ENCODE measurements at places on chromosomes 6 and 20.

DNA sequence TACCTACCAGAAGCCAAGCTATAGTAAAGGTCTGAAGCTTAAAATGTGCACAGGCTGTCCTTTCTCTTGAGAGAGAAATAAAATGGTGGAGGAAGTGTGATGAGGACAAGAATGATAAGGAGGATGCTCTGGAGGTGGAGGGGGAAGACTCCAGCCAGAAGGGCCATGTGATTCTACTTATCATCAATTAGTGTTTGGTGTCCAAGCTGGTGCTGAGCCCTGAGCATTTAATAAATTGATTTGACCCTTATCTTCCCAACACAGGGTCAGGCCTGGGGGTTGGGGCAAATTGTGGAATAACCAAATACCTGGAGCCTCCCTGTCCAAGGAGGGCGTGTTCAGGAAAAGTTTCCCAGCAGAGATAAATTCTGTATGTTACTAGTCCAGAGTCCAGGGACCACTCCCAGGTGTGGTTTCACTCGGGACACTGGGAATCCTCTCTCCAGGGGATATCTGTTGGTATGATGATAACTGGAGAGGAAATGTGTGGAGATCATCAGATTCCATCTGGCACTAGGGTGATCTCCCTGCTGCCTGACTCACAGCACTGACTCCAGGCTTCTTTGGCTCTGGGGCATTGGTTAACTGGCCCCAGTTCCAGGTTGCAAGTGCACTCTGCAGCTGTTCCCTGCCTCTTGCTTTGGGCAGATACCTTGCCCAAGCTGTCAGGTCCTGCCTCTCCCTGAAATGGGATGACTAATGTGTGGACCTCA is 3.8 kb upstream of the MYBL2 start:
- DNase-seq: no peak

DNA sequence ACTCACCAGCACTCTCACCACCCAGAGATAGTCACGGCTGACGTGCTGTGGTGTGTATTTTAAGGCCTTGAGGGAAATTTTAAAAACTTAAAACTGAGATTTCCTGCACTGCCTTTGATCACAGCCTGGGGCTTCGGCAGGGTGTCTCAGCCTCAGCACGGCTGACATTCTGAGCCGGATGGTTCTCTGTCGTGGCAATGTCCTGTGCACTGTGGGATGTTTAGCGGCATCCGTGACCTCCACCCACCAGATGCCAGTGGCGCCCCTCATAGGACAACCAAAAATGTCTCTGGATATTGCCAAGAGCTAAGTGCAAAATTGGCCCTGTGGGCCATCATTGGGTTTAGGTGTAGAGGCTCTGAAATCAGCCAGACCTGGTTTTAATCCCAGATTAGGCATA is 142.2 kb upstream of the KCNG1 start:
- no peak for DNase-seq

DNA sequence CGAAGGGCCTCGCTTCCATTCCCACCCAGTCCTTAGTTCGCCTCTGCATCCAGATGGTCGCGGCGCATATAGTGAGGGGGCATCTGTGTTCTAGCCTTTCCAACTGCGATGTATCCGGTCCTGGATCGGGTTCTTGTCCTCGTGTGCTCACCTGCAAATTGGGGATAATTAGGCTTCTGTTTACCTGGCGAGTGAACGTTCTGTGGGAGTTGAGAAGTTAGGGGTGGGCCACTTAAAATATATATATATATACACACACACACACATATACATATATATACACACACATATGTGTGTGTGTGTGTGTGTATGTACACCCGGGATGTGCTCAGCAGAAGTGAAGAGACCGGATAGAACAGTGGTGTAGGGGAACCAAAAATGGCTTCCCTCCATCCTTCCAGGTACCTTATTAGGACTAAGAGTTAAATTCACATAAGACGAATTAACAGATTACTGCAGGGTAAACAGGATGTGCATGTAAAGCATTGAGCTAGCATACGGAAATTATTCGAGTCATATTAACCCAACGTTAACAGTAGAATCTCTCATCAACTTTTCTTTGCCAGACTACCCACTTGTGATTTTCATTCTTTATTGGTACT is 537 bp downstream of the CSTF1 start:
- DNase-seq: no peak

DNA sequence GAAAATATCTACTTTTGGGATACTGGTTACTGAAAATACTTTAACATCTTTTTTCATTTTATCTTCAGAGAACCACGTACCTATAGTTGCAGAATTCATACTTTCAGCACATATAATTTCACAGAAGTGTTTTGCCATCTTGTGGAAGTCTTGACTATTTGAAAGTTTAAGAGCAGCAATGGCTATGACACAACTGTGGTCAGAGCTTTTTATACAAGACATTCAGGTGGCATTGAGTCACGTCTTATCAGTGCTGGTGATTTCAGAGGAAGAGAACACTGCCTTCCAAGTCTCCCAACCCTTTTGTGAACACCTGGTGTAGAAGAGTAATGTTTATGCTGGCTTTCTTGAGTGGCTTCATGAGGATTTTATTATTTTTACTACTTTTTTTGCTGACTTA is 171.6 kb downstream of the ARID1B start:
- DNase-seq: no peak

GRCh38 chr20:53162251-53162835 is 190.2 kb downstream of the TSHZ2 start:
- no peak for DNase-seq

- DNase-seq: no peak
These were observed 89.4 kb upstream of the ATXN1 start for GRCh38 chr6:16850681-16851026.

GRCh38 chr6:83055366-83055964 is 10.2 kb downstream of the UBE3D start:
- no peak for DNase-seq

DNA sequence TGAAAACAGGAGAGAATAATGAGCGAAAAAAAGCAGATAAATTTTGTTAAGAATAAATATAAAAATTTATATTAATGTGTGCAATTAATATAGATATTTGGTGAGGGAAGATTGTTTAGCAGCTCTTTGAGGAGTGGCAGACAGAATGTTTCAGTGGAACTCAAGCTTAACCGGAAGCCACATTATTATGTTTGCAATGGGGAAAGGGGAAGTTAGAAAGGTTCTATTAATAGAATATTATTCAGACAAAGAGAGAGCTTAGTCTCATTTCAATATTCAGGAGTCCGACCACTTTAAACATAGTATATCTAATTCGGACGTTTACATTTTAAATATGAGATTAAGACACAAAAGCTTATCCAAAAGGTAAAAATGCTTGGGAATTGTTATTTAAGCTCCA is 81.6 kb upstream of the KHDRBS2 start:
- no peak for DNase-seq

GRCh38 chr6:48243071-48243470 is 132.1 kb upstream of the PTCHD4 start:
- no peak for DNase-seq

DNA sequence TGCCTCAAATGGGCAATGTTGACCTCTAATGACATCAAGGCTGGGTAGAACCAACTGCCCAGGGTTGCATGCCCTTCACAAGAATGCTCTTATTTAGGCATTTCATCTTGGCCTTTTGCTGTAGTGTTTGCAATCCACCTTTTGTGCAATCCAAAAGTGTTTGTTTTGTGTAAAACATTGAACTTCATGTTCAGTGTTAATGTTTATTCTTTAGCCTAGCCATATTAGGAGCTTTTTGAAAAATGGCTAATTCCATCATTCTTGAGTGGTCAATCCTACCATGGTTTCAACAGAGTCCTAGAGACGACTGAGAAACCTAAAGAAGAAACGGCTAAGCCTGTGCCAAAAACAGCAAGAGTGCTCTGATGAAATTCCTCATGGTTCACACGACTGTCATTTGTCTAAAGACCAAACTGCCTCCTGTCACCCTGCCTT is 279.6 kb upstream of the PRDM1 start:
- DNase-seq: no peak

DNA sequence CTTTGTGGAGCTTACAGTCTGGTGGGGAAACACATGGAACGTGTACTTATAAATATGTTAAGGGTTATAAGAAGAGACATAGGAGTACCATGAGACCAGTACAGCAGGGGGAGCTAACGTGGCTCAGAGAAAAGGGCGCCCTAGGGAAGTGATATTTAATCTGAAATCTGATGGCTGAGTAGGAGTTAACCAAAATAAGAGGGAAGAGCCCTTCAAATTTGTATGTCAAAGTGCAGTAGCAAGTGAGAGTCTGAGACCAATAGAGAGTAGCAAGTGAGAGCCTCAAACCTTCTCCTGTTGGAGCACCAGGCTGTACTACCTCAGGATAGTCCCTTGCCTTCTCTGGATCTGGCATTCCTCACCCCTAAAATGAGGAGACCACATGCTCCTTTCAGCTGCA is 6.1 kb upstream of the PKIG start:
- no peak for DNase-seq

DNA sequence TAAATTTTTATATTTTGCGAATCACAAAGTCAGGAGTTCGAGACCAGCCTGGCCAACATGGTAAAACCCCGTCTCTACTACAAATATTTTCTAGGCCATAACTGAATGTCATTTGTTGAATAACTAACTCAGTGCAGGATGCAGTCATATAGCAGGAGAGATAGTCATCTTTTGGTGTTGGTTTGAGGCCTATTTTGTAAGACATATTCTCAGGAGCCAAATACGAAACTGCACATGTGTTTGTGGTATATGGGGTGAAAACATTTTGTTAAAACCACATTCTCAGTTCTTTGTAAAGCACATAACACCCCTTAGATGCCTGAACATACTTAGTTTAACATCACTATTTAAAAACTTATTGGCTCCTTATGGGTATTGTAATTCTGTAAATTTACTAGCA is 4.7 kb upstream of the ENPP5 start:
- DNase-seq: no peak

- DNase-seq: no peak
These were observed 208.8 kb upstream of the ARG1 start for GRCh38 chr6:131363947-131364834.

GRCh38 chr20:51487565-51488268 is 54.8 kb downstream of the NFATC2 start:
- no peak for DNase-seq

GRCh38 chr6:40732878-40733277 is 145.7 kb upstream of the LRFN2 start:
- DNase-seq: no peak

- no peak for DNase-seq
These were observed 39.0 kb downstream of the PYGB start for GRCh38 chr20:25286917-25287316.

DNA sequence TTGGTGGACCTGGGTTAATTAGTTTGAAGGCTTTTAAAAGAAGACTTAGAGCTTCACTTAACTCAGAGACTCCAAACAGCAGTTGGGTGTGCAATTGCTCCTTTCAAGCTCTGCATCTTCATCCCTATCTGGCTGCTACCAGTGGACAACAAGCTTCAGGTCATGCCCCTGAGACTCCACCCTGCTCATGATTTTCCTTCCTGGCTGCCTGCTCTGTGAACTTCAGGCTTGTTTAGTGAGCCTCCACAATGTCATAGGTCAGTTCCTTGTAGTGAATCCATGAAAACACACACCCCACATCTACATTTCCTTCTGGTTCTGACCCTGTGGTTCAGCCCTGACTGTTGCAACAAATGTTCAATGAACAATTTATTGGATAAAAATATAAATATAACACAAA is 61.1 kb upstream of the MARCKS start:
- no peak for DNase-seq

GRCh38 chr6:43215066-43215465 is 14.2 kb downstream of the DNPH1 start:
- DNase-seq: no peak

All from stimulated activated CD8-positive, alpha-beta memory T cell treated with anti-CD3 and anti-CD28 coated beads, Interleukin-4, amount 100 ng/mL, for 4 hours (primary cell).